ENCODE measurements at places on chromosomes 7 and 10. TPM values are rescaled to one million over a fixed set of nuclear protein-coding genes. Genes with fewer than 3 reads are reported as not detected.

Gene PLAU
- 1.8 TPM for total RNA-seq

- no peaks in the 10 kb centered on the region for H3K36me3 ChIP-seq
- no peak overlapping the region for H3K27ac ChIP-seq
- DNase-seq: no peak
- H3K27me3 ChIP-seq: no peaks in the 10 kb centered on the region
- no peak overlapping the region for H3K4me3 ChIP-seq
Measured at GRCh38 chr7:117193564-117193963, 129.3 kb downstream of the WNT2 start.

- no peak overlapping the region for H3K27ac ChIP-seq
- DNase-seq: no peak
- H3K27me3 ChIP-seq: peaks cover 2% of the 10 kb centered on the region
- H3K36me3 ChIP-seq: no peaks in the 10 kb centered on the region
- peaks cover 6% of the 10 kb centered on the region for H3K4me1 ChIP-seq
- no peak overlapping the region for H3K4me3 ChIP-seq
Measured at GRCh38 chr10:77641788-77642397, 4.3 kb upstream of the KCNMA1 start.

DNA sequence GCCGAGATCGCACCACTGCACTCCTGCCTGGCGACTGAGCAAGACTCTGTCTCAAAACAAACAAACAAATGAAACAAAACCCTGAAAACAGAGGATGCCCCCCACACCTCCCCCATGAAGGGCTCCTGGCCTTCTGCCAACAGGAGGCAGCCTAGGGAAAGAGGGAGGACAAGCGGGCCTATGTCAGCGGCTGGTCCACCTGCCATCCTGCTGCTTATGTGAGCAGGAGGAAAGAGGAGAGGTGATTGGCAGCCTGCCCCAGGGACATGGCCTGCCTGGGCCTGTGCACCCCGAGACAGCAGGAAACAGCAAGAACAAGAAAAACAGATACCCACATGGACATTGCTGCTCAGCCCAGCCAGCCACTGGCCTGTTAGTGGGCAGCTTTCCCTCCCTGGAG, 9.1 kb upstream of the ZNF316 start:
- H3K27ac ChIP-seq: no peak overlapping the region
- H3K27me3 ChIP-seq: no peaks in the 10 kb centered on the region
- peaks cover 7% of the 10 kb centered on the region for H3K4me1 ChIP-seq
- no peak for DNase-seq

DNA sequence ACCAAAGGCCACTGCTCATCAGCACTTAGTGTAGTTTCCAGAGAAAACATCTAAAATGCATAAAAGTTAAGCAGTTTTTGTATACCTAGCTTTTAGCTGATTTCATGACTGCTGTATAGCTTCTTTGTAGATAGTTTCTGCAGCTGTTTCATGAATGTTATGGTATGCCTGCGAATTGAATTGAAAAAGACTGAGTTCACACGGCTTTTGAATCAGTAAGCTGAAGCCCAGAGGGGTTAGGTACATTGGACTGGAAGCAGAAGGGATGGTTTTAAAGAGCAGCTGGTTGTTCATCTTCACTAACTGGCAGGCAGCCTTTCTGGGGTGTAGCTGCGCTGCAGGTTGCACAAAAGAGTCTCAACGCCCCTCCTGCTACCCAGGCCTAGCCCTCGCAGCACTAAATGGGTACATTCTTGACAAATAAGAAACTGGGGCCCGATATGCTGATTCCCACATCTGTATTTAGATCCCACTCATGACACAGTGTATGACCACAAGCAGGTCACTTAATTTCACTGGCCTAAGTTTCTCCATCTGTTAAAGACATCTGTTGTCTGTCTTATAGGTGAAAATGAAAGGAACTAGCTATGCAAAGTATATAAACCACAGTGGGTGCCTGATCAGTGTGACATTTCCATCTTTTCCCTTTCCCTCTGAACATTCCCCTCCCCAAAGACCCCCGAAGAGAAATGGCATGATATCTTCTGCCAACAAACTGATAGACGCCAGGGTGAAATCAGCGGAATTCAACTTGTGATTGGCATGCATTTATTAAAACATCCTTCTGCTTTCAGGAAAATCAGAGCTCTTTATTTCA, 85.9 kb upstream of the AGBL3 start:
- peaks cover 2% of the 10 kb centered on the region for H3K36me3 ChIP-seq
- no peak for DNase-seq
- H3K27me3 ChIP-seq: no peaks in the 10 kb centered on the region
- H3K4me3 ChIP-seq: no peak overlapping the region
- H3K27ac ChIP-seq: peak overlapping the region; percentile 87
- H3K4me1 ChIP-seq: peaks cover 57% of the 10 kb centered on the region

Gene HOXA5
- total RNA-seq: 4.9 TPM

Gene ZNF789
- total RNA-seq: 30.1 TPM

GRCh38 chr10:34430685-34431084, 384.4 kb downstream of the PARD3 start:
- H3K27ac ChIP-seq: no peak overlapping the region
- no peaks in the 10 kb centered on the region for H3K27me3 ChIP-seq
- H3K4me1 ChIP-seq: peaks cover 28% of the 10 kb centered on the region
- no peaks in the 10 kb centered on the region for H3K36me3 ChIP-seq

DNA sequence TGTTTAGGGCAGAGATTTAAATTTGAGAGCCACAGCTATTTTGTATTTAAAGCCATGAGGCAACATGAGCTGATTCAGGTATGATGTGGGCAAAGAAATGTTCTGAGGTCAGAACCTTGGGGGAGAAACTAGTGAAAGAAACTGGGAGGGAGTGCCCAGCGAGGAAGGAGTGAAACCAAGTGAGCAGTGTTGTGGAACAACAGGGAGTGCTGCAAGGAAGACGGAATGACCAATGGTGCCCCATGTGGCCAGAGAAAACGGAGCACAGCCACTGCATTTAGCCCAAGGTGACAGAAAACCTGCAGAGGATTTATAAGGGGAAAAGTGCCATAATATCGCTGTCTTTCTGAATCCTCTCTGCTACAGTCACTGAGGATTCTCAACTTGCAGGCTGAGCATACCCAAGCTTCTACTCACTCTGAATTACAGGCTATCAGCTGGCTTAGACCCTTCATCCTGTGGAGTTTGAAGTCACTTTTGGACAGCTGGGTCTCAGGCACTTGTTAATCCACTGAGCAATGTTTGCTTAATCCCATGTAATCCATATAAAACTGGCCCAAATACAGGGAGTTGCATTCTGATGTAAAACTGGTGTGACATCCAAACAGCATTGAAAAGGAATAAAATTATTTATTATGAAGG, 777.3 kb downstream of the CCSER2 start:
- H3K4me1 ChIP-seq: no peaks in the 10 kb centered on the region

Gene ITPRID1
- 0.26 TPM for total RNA-seq

Gene CFAP70
- 0.26 TPM for total RNA-seq

DNA sequence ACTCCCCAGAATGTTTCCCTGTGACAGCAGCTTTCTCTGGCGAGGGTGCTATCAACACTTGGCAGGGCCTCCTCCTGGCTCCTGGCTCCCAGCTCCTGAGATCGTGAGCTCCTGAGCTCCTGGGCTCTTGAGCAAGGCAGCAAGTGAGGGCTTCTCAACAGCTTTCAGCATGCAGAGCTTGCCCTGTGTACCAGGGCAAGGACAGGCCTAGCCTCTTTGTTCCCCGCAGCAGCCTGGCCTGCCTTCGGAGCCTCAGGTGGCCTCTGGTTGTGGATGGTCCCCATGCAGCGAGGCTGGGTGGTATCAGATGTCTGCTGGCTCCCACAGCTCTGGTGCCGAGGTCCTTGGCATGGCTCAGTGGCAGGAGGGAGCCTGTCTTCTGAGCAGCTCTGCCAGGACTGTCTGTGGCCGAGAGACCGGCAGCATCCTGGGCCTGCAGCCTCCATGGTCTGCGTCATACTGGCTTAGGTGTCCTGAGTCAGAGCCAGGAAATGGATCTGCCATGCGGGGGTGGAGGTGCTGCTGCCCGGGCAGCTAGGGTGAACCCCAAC, 44.2 kb downstream of the ZMIZ1 start:
- H3K4me3 ChIP-seq: no peak overlapping the region
- H3K27me3 ChIP-seq: no peaks in the 10 kb centered on the region
- peaks cover 7% of the 10 kb centered on the region for H3K4me1 ChIP-seq
- peak overlapping the region; percentile 59 for H3K27ac ChIP-seq
- no peaks in the 10 kb centered on the region for H3K36me3 ChIP-seq

- H3K27ac ChIP-seq: no peak overlapping the region
- H3K4me1 ChIP-seq: no peaks in the 10 kb centered on the region
- no peaks in the 10 kb centered on the region for H3K36me3 ChIP-seq
- no peaks in the 10 kb centered on the region for H3K27me3 ChIP-seq
- no peak overlapping the region for H3K4me3 ChIP-seq
Measured at GRCh38 chr7:131745390-131746248, 189.2 kb upstream of the PODXL start.

- no peak overlapping the region for H3K4me3 ChIP-seq
- no peak for DNase-seq
- no peak overlapping the region for H3K27ac ChIP-seq
- H3K36me3 ChIP-seq: no peaks in the 10 kb centered on the region
Measured at GRCh38 chr10:42992156-42992956, 84.5 kb upstream of the RET start.

Gene SORBS1
- total RNA-seq: 44.1 TPM

Gene NUTM2E
- total RNA-seq: 0.14 TPM

GRCh38 chr10:77321838-77322237, 315.8 kb downstream of the KCNMA1 start:
- no peak overlapping the region for H3K27ac ChIP-seq
- H3K4me3 ChIP-seq: no peak overlapping the region
- no peak for DNase-seq

GRCh38 chr10:121667948-121668313, 69.7 kb upstream of the FGFR2 start:
- H3K27me3 ChIP-seq: no peaks in the 10 kb centered on the region
- no peaks in the 10 kb centered on the region for H3K36me3 ChIP-seq
- H3K4me3 ChIP-seq: no peak overlapping the region
- H3K27ac ChIP-seq: no peak overlapping the region
- no peaks in the 10 kb centered on the region for H3K4me1 ChIP-seq

GRCh38 chr7:149147752-149148653, 750 bp downstream of the ZNF398 start:
- no peaks in the 10 kb centered on the region for H3K27me3 ChIP-seq
- peak; percentile 47 for DNase-seq
- H3K4me1 ChIP-seq: peaks cover 10% of the 10 kb centered on the region
- peak overlapping the region; percentile 79 for H3K27ac ChIP-seq

DNA sequence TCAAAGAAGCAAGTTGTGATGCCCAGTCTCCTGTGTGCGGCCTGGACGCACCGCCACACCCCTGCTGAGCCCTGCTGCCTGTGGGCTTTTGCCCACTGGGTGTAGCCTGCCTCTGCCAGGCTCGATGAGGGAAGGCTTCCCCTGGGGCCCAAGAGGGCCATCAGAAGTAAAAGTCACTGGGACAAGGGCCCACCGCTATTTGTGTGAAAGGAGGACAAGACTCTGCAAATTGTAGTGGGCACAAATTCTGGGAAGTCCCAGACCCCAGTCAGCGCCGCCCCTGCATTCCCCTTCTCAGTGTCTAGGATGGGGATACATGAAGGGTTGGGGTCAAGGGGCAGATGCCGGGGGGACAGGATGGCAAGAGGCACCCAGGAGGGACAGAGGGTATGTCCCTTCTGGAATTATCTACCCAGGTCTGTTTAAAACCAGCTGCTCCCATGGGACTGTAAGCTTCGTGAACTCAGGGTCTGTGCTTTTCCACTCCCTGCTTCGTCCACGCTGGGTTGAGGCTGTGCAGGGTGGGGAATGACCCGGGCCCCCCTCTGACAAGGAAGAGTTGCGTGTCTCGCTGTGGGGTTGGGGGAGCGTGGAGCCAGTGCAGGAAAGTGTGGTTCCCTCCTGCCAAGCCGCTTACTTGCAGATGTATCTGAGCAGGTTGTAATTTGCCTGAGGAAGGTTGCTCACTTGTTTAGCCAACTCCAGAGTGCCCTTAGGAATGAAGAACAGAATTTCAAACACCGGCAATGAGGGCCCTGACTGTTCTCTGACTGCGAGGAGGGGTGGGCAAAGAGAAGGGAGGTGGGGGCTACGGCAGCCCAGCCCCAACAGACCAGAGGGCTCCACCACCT, 147.2 kb downstream of the MAPK8 start:
- no peak for DNase-seq
- H3K27ac ChIP-seq: peak overlapping the region; percentile 92

DNA sequence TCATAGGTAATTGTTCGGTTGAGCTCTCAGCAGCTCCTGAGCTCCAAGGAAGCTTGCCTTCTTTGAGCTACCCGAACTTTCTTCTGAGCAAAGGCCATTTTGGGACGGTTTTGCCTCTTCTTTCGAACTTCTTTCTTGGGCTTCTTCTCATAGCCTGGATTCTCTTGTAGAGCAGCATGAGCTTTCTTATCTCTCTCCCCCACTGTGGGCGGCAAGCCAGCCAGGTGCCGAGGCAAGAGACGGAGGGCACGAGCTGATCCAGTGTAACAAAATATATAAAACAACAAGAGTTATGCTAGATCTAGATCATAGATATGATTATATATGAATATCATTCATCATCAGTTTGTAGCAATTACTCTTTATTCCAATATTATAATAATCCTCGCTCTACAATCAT, 16.5 kb upstream of the KNDC1 start:
- no peaks in the 10 kb centered on the region for H3K27me3 ChIP-seq
- peak overlapping the region; percentile 4 for H3K27ac ChIP-seq
- no peak overlapping the region for H3K4me3 ChIP-seq
- no peaks in the 10 kb centered on the region for H3K36me3 ChIP-seq
- peaks cover 40% of the 10 kb centered on the region for H3K4me1 ChIP-seq

- H3K4me1 ChIP-seq: no peaks in the 10 kb centered on the region
- H3K36me3 ChIP-seq: no peaks in the 10 kb centered on the region
- DNase-seq: peak; percentile 61
- H3K27ac ChIP-seq: no peak overlapping the region
Measured at GRCh38 chr7:47088329-47089067, 493.4 kb downstream of the TNS3 start.

GRCh38 chr10:71836596-71836974, 14.5 kb downstream of the PSAP start:
- no peaks in the 10 kb centered on the region for H3K27me3 ChIP-seq
- H3K36me3 ChIP-seq: peaks cover 6% of the 10 kb centered on the region
- peak overlapping the region; percentile 46 for H3K27ac ChIP-seq

DNA sequence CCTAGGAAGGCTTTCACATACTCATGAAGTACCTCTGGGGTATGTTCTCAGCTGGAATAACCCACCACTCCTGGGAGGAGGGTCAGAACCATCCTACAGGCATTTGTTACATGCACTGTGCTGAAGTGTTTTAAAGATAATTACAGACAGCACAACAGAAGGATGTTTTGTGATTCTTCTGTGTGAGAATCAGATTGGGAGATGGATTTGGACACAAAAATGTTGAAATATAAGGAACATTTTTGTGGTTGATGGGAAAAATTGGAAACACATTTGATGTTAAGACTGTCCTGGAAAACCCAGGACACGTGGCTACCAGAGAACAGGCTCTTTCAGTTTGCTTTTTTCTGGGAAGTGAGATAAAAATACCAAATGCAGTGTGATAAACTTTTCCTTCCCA, 61.4 kb downstream of the BICC1 start:
- no peaks in the 10 kb centered on the region for H3K27me3 ChIP-seq
- H3K36me3 ChIP-seq: no peaks in the 10 kb centered on the region
- H3K27ac ChIP-seq: peak overlapping the region; percentile 62
- H3K4me1 ChIP-seq: peaks cover 33% of the 10 kb centered on the region
- no peak overlapping the region for H3K4me3 ChIP-seq

GRCh38 chr7:136923111-136923667, 54.7 kb downstream of the CHRM2 start:
- H3K36me3 ChIP-seq: no peaks in the 10 kb centered on the region
- no peaks in the 10 kb centered on the region for H3K4me1 ChIP-seq
- no peak overlapping the region for H3K27ac ChIP-seq
- H3K27me3 ChIP-seq: no peaks in the 10 kb centered on the region

GRCh38 chr10:35633006-35633980, 8.8 kb downstream of the FZD8 start:
- DNase-seq: no peak
- no peak overlapping the region for H3K4me3 ChIP-seq
- no peaks in the 10 kb centered on the region for H3K4me1 ChIP-seq
- no peak overlapping the region for H3K27ac ChIP-seq
- H3K27me3 ChIP-seq: no peaks in the 10 kb centered on the region

Measured in Caco-2 (cell line).